ENCODE measurements at places on chromosomes 4 and X.

GRCh38 chr4:184424993-184425758, 49.2 kb downstream of the IRF2 start:
- DNase-seq, result no peak

GRCh38 chrX:154352012-154352401, 22.4 kb downstream of the FLNA start:
- DNase-seq, result no peak

- no peak for DNase-seq
Measured at GRCh38 chr4:103754844-103755243, 35.1 kb upstream of the TACR3 start.

GRCh38 chr4:122689972-122690371, 42.5 kb upstream of the BBS12 start:
- DNase-seq, result no peak

GRCh38 chr4:119299260-119299671, 22.7 kb downstream of the FABP2 start:
- no peak for DNase-seq

- DNase-seq, result no peak
Measured at GRCh38 chr4:12138488-12138887, 709.8 kb upstream of the HS3ST1 start.

DNA sequence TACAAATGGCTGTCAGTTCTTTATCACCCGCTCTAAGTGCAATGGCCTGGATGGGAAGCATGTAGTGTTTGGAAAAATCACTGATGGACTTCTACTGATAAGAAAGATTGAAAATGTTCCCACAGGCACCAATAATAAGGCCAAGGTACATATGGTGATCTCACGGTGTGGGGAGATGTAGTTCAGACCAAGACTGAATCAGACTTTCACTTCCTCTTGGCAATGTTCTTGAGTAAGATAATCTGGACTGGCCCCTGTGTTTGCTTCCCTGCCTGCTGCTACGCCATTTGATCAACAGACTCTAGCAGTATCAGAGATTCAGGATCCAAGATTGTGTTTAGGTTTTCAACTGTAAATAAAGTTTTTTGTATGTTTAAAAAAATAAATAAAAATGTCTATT, 682.2 kb upstream of the AMOT start:
- DNase-seq, result no peak

GRCh38 chr4:14529653-14530052, 472.6 kb upstream of the CPEB2 start:
- no peak for DNase-seq

DNA sequence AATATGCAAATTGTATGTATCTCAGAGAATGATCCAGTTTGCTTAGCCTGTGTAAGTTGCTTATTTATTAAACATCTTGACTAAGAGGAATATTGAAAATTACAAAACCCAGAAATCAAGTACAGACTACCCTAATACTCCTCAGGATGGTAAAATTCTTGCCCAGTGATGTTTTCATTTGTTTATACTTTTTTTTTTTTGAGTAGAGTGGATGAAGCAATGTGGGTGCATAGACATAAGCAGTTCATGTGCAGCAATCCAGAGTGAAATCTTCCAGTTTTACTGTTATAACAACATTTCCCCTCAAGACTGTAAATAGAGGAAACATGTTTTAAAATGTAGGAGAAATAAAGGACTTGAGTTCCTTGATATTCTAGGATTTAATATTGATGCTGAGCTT, 4.7 kb downstream of the GLRB start:
- no peak for DNase-seq

GRCh38 chr4:180041576-180041975, 2201.6 kb upstream of the TENM3 start:
- DNase-seq, result no peak

DNA sequence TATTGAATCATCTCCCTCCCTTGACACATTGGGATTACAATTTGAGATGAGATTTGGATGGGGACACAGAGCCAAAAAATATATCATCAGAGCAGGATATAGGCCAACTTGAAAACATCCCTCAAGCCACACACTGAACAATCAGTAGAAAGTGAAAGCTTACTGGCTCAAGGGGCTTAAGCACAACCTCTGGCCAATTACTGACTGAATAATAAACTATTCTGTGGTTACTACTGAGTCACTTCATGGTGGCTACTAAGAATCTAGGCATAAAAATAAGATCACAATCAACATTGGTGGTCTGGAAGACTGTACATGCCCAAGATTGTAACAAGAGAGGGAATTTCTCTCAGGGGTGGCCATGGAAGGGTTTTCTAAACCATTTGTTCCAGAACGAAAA, 27.4 kb upstream of the GPR174 start:
- DNase-seq, result no peak
